A673 (cell line): ENCODE measurements at places on chromosomes 1 and 21. TPM values are rescaled to one million over a fixed set of nuclear protein-coding genes. Genes with fewer than 3 reads are reported as not detected.

GRCh38 chr1:34511802-34512201, 243.0 kb upstream of the GJB5 start:
- no peaks in the 10 kb centered on the region for H3K27me3 ChIP-seq
- no peak overlapping the region for H3K4me3 ChIP-seq
- no peaks in the 10 kb centered on the region for H3K36me3 ChIP-seq
- DNase-seq, result no peak

DNA sequence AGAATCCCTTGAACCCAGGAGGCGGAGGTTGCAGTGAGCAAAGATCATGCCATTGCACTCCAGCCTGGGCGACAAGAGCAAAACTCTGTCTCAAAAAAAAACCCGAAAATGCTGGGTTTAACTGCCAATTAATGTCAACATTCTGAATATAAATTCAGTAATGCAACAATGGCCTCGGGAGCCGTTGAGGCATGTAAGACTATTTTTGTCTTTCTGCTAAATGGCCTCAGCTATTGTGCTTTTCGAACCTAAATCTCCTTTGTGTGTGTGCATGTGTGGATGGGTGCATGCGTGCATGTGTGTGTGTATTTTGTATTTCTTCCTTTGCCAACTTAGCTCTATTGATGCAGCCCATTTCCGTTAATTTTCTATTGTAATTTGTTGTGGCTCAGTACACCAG, 31.6 kb downstream of the CLIC4 start:
- no peak overlapping the region for H3K4me3 ChIP-seq
- H3K27me3 ChIP-seq, result no peaks in the 10 kb centered on the region
- H3K36me3 ChIP-seq, result no peaks in the 10 kb centered on the region
- no peak overlapping the region for H3K27ac ChIP-seq
- no peak for DNase-seq
- peaks cover 49% of the 10 kb centered on the region for H3K4me1 ChIP-seq

- H3K27ac ChIP-seq, result no peak overlapping the region
- no peaks in the 10 kb centered on the region for H3K36me3 ChIP-seq
- no peak overlapping the region for H3K4me3 ChIP-seq
- no peak for DNase-seq
Observed at GRCh38 chr1:246674049-246674448, 50.2 kb upstream of the SCCPDH start.

- no peak overlapping the region for H3K27ac ChIP-seq
- H3K4me3 ChIP-seq, result no peak overlapping the region
- no peaks in the 10 kb centered on the region for H3K36me3 ChIP-seq
- H3K4me1 ChIP-seq, result no peaks in the 10 kb centered on the region
- no peak for DNase-seq
Observed at GRCh38 chr1:233061265-233061664, 110.9 kb downstream of the NTPCR start.

- H3K4me3 ChIP-seq, result no peak overlapping the region
- no peaks in the 10 kb centered on the region for H3K36me3 ChIP-seq
- peaks cover 7% of the 10 kb centered on the region for H3K27me3 ChIP-seq
- no peaks in the 10 kb centered on the region for H3K4me1 ChIP-seq
- DNase-seq, result no peak
- H3K27ac ChIP-seq, result no peak overlapping the region
Observed at GRCh38 chr1:152168535-152168868, 9.5 kb upstream of the RPTN start.

- H3K36me3 ChIP-seq, result no peaks in the 10 kb centered on the region
- no peaks in the 10 kb centered on the region for H3K27me3 ChIP-seq
- no peak overlapping the region for H3K27ac ChIP-seq
- no peak overlapping the region for H3K4me3 ChIP-seq
Observed at GRCh38 chr1:174204697-174205308, 45.5 kb downstream of the RABGAP1L start.

- DNase-seq, result no peak
- H3K4me3 ChIP-seq, result no peak overlapping the region
- H3K4me1 ChIP-seq, result peaks cover 32% of the 10 kb centered on the region
- no peak overlapping the region for H3K27ac ChIP-seq
Observed at GRCh38 chr1:180152588-180152987, 2.1 kb upstream of the QSOX1 start.

GRCh38 chr1:86695400-86695799, 9.0 kb upstream of the SH3GLB1 start:
- H3K36me3 ChIP-seq, result no peaks in the 10 kb centered on the region
- no peak overlapping the region for H3K27ac ChIP-seq
- no peaks in the 10 kb centered on the region for H3K4me1 ChIP-seq
- no peak for DNase-seq

DNA sequence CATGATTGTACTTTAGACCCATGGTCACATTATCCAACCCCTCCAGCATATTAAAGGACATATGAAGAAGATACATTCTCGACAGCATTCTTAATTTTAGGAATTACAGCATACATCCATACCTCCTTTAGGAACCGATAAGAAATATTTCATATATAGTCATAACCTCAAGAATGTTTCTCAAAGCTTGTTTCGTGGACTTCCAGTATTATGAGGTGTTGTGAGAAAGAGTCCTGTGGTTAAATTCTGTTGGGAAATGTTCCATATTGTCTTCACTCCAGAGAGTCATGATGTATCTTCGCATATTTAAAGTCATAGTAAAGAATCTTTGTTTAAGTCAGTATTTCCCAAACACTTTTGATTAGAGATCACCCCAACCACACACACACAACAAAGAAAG, 321.0 kb upstream of the SNX7 start:
- no peak overlapping the region for H3K4me3 ChIP-seq
- no peak for DNase-seq
- no peaks in the 10 kb centered on the region for H3K27me3 ChIP-seq
- peaks cover 13% of the 10 kb centered on the region for H3K4me1 ChIP-seq

GRCh38 chr1:7281821-7282220, 489.3 kb upstream of the VAMP3 start:
- no peaks in the 10 kb centered on the region for H3K27me3 ChIP-seq
- no peak for DNase-seq
- H3K4me1 ChIP-seq, result no peaks in the 10 kb centered on the region

DNA sequence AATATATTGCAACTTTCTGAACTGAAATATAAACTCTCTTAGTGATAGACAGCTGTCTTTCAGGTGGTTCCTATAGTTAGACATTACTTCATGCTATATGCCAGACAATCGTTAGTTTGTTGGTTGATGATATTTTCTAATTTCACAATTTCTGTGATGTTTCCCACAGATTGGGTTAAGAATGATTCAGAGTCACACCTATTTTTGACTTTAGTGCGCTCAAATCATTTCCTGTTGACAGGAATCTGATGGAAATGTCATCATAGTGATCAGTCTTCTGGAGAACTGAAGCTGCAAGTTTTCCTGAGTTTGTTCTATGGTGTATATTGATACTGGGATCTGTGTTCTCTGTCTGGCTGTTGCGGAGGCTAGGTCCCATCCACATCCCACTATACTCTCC, 119.7 kb downstream of the C1orf21 start:
- peaks cover 11% of the 10 kb centered on the region for H3K4me1 ChIP-seq
- no peak overlapping the region for H3K27ac ChIP-seq
- H3K36me3 ChIP-seq, result no peaks in the 10 kb centered on the region
- H3K4me3 ChIP-seq, result no peak overlapping the region
- no peak for DNase-seq

GRCh38 chr1:203638103-203638475, 11.5 kb downstream of the ATP2B4 start:
- H3K27ac ChIP-seq, result no peak overlapping the region
- H3K4me3 ChIP-seq, result no peak overlapping the region
- DNase-seq, result no peak
- no peaks in the 10 kb centered on the region for H3K27me3 ChIP-seq

DNA sequence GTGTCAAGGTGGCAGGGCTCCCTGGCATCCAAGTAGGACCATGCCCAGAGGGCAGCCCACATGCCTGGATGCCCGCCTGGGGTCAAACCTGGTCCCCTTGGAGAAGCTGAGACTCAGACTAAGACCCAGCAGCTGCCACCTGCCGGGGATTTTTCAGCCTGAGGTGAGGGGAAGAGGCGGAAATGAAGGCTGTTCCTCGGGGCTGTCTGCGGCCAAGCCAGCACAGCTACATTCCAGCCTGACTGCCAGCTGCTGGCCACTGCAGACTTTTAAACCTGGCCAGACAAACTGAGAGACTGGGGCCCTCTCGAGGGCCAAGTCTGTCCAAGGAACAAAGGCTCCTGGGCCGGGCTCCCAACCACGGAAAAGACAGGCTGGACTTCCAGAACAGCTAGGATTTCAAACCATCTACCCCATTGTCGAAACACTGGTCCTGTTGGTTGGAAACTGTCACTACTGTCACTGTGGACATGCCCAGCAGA, 21.9 kb upstream of the PLEKHG5 start:
- no peak overlapping the region for H3K4me3 ChIP-seq
- no peak overlapping the region for H3K27ac ChIP-seq
- DNase-seq, result no peak
- no peaks in the 10 kb centered on the region for H3K27me3 ChIP-seq
- no peaks in the 10 kb centered on the region for H3K36me3 ChIP-seq

- no peak overlapping the region for H3K27ac ChIP-seq
- H3K4me1 ChIP-seq, result no peaks in the 10 kb centered on the region
- DNase-seq, result no peak
- H3K36me3 ChIP-seq, result peaks cover 2% of the 10 kb centered on the region
- no peaks in the 10 kb centered on the region for H3K27me3 ChIP-seq
Observed at GRCh38 chr1:230910755-230911117, 42.4 kb upstream of the C1orf198 start.

The CRNN gene
- total RNA-seq, result not detected in 2 replicates

The ATAD3C gene
- 0.22 and 0.39 TPM in 2 replicates for total RNA-seq

The SELE gene
- not detected in 2 replicates for total RNA-seq

The PTCH2 gene
- total RNA-seq, result 2.3 and 3.2 TPM in 2 replicates

The TBX19 gene
- 2.0 and 2.5 TPM in 2 replicates for total RNA-seq

The C1orf141 gene
- not detected in 2 replicates for total RNA-seq

The ZNF695 gene
- total RNA-seq, result 14.1 and 15.9 TPM in 2 replicates

The LEMD1 gene
- 1.5 and 3.4 TPM in 2 replicates for total RNA-seq

The CA6 gene
- not detected in 2 replicates for total RNA-seq
